ENCODE measurements at places on chromosomes 2 and 18.
A peak's percentile ranks its signal among the peaks of the same experiment; 100 is the strongest.

- DNase-seq, result no peak
These were observed 93.9 kb downstream of the VWC2L start for GRCh38 chr2:214504599-214505376.

GRCh38 chr18:76497021-76497420 lies 2.0 kb upstream of the ZNF516 start:
- no peak for DNase-seq

- DNase-seq, result peak; percentile 13
These were observed 8.9 kb downstream of the ZAP70 start for GRCh38 chr2:97722227-97722626.

- DNase-seq, result no peak
These were observed 78.2 kb downstream of the SUCLG1 start for GRCh38 chr2:84380875-84381274.

- no peak for DNase-seq
These were observed 7.2 kb upstream of the NEURL3 start for GRCh38 chr2:96512341-96512740.

DNA sequence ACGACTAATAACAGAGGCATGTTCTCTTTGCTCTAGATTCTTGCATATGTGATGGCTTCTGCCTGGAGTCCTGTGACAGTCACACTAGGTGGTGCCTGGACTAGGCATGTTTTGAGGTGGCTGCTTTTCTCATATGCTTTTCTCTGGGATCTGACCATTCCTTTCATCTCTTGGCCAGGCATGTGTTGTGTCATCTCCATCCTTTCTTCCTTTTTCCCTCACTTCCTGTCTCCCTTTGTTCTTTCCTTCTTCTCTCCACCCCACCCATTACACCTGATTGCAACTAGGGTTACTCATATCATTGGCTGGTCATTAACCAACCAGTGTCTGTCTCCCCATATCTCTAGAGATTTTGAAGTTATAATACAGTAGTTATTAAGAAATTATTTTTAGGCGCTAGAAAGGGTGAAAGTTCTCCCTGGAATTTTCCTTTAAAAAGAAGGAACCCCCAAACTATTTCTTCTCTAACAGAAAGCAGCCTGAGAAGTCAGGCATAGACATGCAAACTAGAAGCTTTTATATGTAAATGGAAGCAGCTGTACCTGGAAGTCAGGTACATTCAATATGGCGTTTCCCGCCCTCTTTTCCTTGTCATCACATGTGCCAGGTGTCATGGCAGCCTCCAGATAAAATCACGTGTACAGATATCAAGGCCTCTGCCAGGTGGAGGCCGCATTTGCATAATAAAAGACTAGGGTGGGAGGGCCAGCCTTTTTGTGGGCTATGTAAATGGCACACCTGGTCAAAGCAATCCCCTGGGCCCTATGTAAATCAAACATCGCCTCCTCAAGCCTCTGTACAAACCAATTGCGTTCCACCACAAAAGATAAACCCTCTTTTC lies 220.4 kb upstream of the MEX3C start:
- no peak for DNase-seq

- DNase-seq, result no peak
These were observed 54.3 kb upstream of the PKDCC start for GRCh38 chr2:41993435-41993925.

- peak; percentile 91 for DNase-seq
These were observed 37.2 kb downstream of the AGPS start for GRCh38 chr2:177429688-177430325.

DNA sequence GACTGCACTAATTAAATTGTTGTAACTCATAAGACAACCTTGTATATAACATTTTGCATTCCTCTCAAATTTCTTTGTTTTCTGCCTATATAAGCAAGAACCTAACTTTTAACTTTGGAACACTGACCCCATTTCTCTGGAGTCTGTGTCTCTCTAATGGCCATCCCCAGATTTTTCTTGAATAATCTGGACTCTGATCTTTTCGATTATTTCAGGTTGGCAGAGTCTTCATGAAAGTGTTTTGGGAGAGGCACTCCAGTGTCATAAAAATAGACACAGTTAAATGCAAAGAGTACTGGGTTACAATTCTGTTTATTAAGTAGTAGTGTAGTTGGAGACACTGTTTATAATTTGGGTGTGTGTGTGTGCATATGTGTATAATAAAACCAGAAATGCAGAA lies 1467.7 kb upstream of the CELF4 start:
- DNase-seq, result no peak

GRCh38 chr2:179538406-179539123 lies 273.9 kb upstream of the SESTD1 start:
- peak; percentile 59 for DNase-seq

- peak; percentile 84 for DNase-seq
These were observed 2.2 kb downstream of the SEPTIN10 start for GRCh38 chr2:109611467-109612095.

GRCh38 chr18:26714739-26715138 lies 150.8 kb downstream of the AQP4 start:
- DNase-seq, result peak; percentile 19

GRCh38 chr2:69629921-69630608 lies 13.5 kb downstream of the AAK1 start:
- DNase-seq, result no peak

GRCh38 chr2:158741625-158742024 lies 53.5 kb upstream of the DAPL1 start:
- DNase-seq, result no peak

- DNase-seq, result no peak
These were observed 6.5 kb downstream of the NBAS start for GRCh38 chr2:15554525-15555218.

GRCh38 chr2:184875911-184876310 lies 277.6 kb downstream of the ZNF804A start:
- DNase-seq, result no peak

DNA sequence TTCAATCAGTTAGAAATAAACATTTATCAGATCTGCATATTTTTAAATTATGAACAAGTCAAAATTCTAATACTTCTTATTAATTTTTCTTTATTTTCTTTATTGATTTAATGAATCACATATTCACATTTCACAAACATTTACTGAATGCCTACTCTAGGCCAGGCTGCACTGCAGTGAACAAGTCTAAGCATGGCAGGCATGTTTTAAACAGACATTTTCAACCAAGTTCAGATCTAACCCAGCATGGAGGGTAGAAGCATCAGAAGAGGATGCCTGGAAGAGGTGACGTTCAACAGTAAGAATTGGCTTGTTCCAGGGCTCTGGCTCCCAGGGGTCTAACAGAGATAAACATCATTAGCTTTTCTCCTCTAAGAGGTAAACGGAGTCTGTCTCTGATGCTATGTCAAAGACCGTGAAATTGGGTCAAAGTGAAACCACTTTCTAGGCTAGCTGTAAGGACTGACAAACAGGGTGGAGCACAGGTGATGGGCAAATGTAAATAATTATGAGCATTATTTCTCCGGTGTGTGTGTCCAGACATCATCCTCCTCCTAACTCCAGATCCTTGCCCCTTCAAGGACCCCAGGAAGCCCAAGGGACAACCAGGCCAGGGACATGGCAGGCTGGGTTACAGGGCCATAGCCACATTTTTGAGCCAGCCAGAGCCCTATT lies 50.6 kb downstream of the UNC50 start:
- no peak for DNase-seq

GRCh38 chr2:9385841-9386240 lies 37.5 kb downstream of the ITGB1BP1 start:
- peak; percentile 31 for DNase-seq

GRCh38 chr2:159683817-159684216 lies 28.5 kb upstream of the MARCHF7 start:
- no peak for DNase-seq

Data from fibroblast of skin of back (primary cell).